Activated naive CD4-positive, alpha-beta T cell treated with anti-CD3 and anti-CD28 coated beads, Interleukin-2, amount 10 ng/mL, durations not matched to agents 5 hours and 36 hours (primary cell): ENCODE measurements at places on chromosomes 6 and 20. TPM values are rescaled to one million over a fixed set of nuclear protein-coding genes. Genes with fewer than 3 reads are reported as not detected.

PPP1R3G gene
- total RNA-seq, result 0.15 TPM

PRDM13 gene
- total RNA-seq, result not detected

EYS gene
- total RNA-seq, result not detected

ADGRB3 gene
- total RNA-seq, result not detected

NTSR1 gene
- total RNA-seq, result 0.10 TPM
